Activated T-cell treated with anti-CD3 and anti-CD28 coated beads, Interleukin-2, amount 50 U/mL, for 24 hours (primary cell): ENCODE measurements at places on chromosomes 12 and 14.
A peak's percentile ranks its signal among the peaks of the same experiment; 100 is the strongest.

DNA sequence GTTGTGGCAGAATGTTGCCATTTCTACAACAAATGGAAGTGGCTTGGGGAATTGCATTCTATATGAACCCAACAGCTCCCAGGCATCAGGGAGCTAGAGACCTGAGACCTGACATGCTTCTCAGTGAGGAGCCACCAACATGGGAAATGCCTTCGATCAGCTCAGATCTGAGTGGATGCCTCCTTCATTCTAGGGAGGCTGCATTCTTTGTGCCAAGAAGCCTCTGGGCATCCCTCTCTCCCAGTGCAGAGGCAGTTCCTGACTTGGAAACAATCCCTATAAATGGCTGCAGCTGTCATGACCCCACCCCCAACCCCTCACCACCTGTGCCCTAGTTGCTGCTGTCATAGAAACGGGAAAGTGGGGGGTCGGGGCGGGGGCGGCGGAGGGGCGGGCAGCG is 196.3 kb downstream of the PPM1H start:
- no peak for DNase-seq
- H3K4me1 ChIP-seq = peaks cover 3% of the 10 kb centered on the region
- H3K36me3 ChIP-seq = no peaks in the 10 kb centered on the region
- H3K27me3 ChIP-seq = no peaks in the 10 kb centered on the region
- H3K4me3 ChIP-seq = no peak overlapping the region

GRCh38 chr12:10673659-10674384 is at the start of gene STYK1:
TSS of gene STYK1 (minus strand) at chr12:10674052. CDS start at chr12:10634618, 39,434 bp downstream.
- H3K4me3 ChIP-seq = peak within 1 kb of the TSS; percentile 72
- peaks cover 32% of the 10 kb centered on the region for H3K4me1 ChIP-seq
- no peaks in the 10 kb centered on the region for H3K36me3 ChIP-seq
- peak within 1 kb of the TSS; percentile 59 for H3K27ac ChIP-seq
- peaks cover 43% of the 10 kb centered on the region for H3K27me3 ChIP-seq

- no peaks in the 10 kb centered on the region for H3K36me3 ChIP-seq
- H3K4me3 ChIP-seq = no peak overlapping the region
- H3K4me1 ChIP-seq = no peaks in the 10 kb centered on the region
- no peak for DNase-seq
- no peak overlapping the region for H3K27ac ChIP-seq
- peaks cover 5% of the 10 kb centered on the region for H3K27me3 ChIP-seq
Measured at GRCh38 chr12:102433304-102433703, 47.1 kb downstream of the IGF1 start.

DNA sequence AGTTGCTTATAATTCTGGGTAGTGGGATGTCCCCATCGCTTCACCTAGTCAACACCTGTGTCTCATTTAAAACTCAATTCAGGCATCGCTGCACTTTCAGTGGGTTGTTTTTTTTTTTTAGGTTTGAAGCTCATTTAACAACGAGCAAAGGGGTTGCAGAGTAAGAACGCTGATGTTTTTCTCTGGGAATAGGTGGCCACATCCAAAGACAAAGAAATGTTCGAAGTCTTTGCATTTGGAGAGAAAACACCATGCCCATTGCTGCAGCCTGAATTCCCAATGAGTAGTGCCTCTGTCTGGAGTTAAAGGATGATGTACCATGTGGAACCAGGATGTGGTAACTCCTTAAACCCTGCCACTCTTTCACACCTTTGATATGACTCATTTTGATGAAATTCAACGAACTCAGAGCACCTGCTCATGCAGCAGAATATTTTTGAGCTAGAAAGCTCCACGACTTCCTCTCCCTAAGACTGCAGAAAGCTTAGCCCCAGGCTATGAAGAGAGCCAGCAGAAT is 35.1 kb upstream of the BATF start:
- peak; percentile 52 for DNase-seq
- H3K4me1 ChIP-seq = peaks cover 34% of the 10 kb centered on the region
- H3K27me3 ChIP-seq = no peaks in the 10 kb centered on the region

DNA sequence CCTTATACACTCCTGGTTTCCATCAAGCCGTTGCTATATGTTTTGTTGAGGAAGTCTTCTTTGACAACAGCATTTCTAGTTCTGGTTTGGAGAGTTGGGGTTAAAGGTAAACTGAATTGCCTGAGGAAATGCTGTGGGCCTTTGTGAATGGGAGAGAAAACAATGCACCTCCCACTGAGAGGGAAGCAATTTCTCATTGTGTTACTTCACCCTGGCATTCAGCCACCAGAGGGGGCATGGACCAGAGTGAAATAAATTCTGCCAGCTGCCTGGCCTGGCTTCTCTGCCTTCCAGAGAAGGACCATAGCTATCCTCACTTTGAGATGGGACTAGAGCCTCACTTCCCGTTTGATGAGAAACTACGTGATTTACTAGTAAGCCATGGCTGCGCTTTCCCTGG is 475.3 kb downstream of the EGLN3 start:
- H3K4me1 ChIP-seq = no peaks in the 10 kb centered on the region
- H3K4me3 ChIP-seq = no peak overlapping the region
- no peak overlapping the region for H3K27ac ChIP-seq
- DNase-seq = peak; percentile 34

- no peak for DNase-seq
- peak overlapping the region; percentile 95 for H3K4me3 ChIP-seq
- no peaks in the 10 kb centered on the region for H3K27me3 ChIP-seq
- no peak overlapping the region for H3K27ac ChIP-seq
- peaks cover 55% of the 10 kb centered on the region for H3K4me1 ChIP-seq
Measured at GRCh38 chr14:99478128-99478527, 2.5 kb downstream of the SETD3 start.

GRCh38 chr14:61537563-61538463 is 157.5 kb upstream of the HIF1A start:
- H3K36me3 ChIP-seq = peaks cover 99% of the 10 kb centered on the region
- H3K27me3 ChIP-seq = no peaks in the 10 kb centered on the region
- H3K4me3 ChIP-seq = peak overlapping the region; percentile 8
- peak; percentile 54 for DNase-seq
- H3K4me1 ChIP-seq = peaks cover 85% of the 10 kb centered on the region
- peak overlapping the region; percentile 93 for H3K27ac ChIP-seq

- peaks cover 91% of the 10 kb centered on the region for H3K36me3 ChIP-seq
- peak overlapping the region; percentile 53 for H3K4me3 ChIP-seq
- DNase-seq = peak; percentile 59
- H3K27me3 ChIP-seq = no peaks in the 10 kb centered on the region
- H3K27ac ChIP-seq = peak overlapping the region; percentile 97
Measured at GRCh38 chr12:120007272-120007671, 18.2 kb downstream of the BICDL1 start.

- DNase-seq = peak; percentile 40
- no peaks in the 10 kb centered on the region for H3K27me3 ChIP-seq
- peak overlapping the region; percentile 65 for H3K27ac ChIP-seq
- H3K4me1 ChIP-seq = peaks cover 41% of the 10 kb centered on the region
Measured at GRCh38 chr12:56029666-56030293, 8.9 kb downstream of the IKZF4 start.

GRCh38 chr12:5624486-5625272 is 192.8 kb downstream of the NTF3 start:
- peaks cover 13% of the 10 kb centered on the region for H3K27me3 ChIP-seq
- H3K4me1 ChIP-seq = no peaks in the 10 kb centered on the region
- H3K27ac ChIP-seq = no peak overlapping the region
- no peaks in the 10 kb centered on the region for H3K36me3 ChIP-seq
- DNase-seq = no peak
- H3K4me3 ChIP-seq = no peak overlapping the region

- no peak for DNase-seq
- H3K36me3 ChIP-seq = peaks cover 86% of the 10 kb centered on the region
- peak overlapping the region; percentile 83 for H3K27ac ChIP-seq
- H3K4me1 ChIP-seq = no peaks in the 10 kb centered on the region
- H3K4me3 ChIP-seq = no peak overlapping the region
Measured at GRCh38 chr14:101915871-101916815, 48.2 kb upstream of the DYNC1H1 start.

DNA sequence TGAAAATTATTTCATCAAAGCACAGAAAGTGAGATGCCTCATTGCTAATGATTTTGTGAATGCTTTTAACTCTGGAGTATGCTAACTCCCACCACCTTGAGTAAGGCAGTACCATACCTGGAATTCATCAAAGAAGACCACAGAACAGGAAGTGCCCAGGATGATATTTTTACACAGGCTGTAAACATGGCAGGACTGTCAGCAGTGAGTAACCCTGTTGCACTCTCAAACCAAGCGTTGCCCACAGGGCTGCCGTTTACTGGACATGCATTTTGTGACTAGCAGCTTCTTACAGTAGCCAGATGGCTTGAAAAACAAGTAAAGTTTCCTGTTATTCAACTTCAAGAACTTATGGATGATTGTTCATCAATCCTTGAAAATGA is 42.4 kb downstream of the RALGAPA1 start:
- no peaks in the 10 kb centered on the region for H3K27me3 ChIP-seq
- no peak overlapping the region for H3K27ac ChIP-seq
- no peak for DNase-seq
- peaks cover 18% of the 10 kb centered on the region for H3K4me1 ChIP-seq
- peaks cover 42% of the 10 kb centered on the region for H3K36me3 ChIP-seq

- no peak for DNase-seq
- no peak overlapping the region for H3K27ac ChIP-seq
- H3K36me3 ChIP-seq = no peaks in the 10 kb centered on the region
Measured at GRCh38 chr14:25518364-25518763, 468.4 kb upstream of the STXBP6 start.

DNA sequence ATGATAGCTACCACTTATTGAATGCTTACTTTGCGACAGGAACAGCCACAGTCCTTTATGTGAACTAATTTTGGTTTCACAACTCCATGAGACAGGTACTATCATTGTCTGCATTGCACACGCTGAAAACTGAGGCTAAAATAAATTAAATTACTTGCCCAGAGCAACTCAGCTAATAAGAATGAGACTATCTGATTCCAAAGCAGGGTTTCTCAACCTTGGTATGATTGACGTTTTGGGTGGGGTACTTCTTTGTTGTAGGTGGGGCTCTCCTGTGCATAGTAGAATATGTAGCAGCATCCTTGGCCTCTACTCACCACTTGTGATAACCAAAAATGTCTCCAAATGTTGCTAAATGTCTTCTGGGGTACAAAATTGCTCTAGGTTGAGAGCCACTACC is 9.1 kb downstream of the PHLDA1 start:
- H3K27ac ChIP-seq = peak overlapping the region; percentile 74
- peaks cover 17% of the 10 kb centered on the region for H3K36me3 ChIP-seq
- H3K27me3 ChIP-seq = no peaks in the 10 kb centered on the region
- no peak for DNase-seq
- peaks cover 78% of the 10 kb centered on the region for H3K4me1 ChIP-seq
- no peak overlapping the region for H3K4me3 ChIP-seq

GRCh38 chr12:102326982-102327381 is 129.3 kb upstream of the PMCH start:
- H3K4me3 ChIP-seq = no peak overlapping the region
- DNase-seq = no peak
- H3K27me3 ChIP-seq = peaks cover 16% of the 10 kb centered on the region
- no peak overlapping the region for H3K27ac ChIP-seq
- no peaks in the 10 kb centered on the region for H3K36me3 ChIP-seq

DNA sequence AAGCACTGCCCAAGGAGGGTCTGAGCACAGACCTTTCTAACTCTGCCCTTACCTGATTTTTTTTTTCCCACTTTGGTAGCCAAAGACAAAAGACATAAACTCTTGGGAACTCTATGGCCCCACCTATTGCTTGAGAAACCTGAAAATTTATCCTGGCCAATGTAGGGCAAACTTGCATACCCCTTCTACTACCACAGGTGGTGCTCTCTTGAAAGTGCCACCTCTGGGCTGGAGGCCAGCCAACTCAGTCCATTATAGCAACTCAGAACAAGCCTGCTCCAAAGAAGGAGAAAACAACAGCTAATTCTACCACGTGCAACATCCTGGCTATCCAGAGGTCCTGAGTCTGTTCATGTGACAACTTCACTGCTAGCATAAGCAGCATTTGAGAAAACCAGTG is 55.7 kb upstream of the ABCD2 start:
- H3K4me3 ChIP-seq = no peak overlapping the region
- H3K4me1 ChIP-seq = peaks cover 27% of the 10 kb centered on the region
- DNase-seq = no peak
- no peaks in the 10 kb centered on the region for H3K27me3 ChIP-seq
- peaks cover 13% of the 10 kb centered on the region for H3K36me3 ChIP-seq
- no peak overlapping the region for H3K27ac ChIP-seq

DNA sequence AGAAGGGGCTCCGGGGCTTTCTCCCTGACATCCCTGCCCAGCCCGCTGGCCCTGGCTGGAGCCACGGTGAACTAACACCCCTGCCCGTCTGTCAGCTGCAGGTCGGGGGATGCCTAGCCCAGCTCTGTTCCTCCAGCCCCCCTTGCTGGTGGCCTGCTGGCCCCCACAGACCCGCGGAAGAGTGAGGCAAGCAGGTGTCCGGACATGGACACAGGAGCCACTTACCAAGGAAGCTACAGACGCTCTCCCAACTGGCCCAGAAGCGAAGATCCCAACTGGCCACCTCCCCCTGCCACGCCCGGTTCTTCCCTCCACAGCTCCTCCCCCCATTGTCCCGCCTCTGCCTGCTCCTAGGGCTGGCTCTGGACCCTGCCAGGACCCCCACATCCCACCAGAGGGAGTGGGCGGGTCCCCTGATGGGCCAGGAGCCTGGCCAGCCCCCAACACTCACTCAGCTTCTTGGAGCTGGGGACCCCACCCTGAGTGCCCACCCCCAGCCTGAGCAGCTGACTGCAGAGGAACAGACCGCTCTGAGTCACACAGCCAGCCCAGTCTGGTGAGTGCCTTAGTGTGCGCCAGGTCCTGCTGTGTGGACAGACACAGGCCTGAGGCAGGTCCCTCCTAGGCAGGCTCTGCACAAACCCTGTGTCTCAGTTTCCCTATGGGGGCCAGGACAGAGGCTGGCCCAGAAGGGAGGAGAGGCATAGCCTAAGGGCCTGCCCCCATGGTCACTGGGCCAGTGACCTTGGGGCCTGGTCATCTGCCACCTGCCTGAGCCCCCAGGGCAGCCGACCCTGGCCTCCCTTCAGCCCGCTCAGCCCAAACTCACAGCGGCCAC is 7.7 kb downstream of the AHNAK2 start:
- no peak for DNase-seq
- no peak overlapping the region for H3K27ac ChIP-seq
- no peaks in the 10 kb centered on the region for H3K36me3 ChIP-seq
- H3K27me3 ChIP-seq = peaks cover 31% of the 10 kb centered on the region
- no peak overlapping the region for H3K4me3 ChIP-seq

GRCh38 chr12:108838194-108839017 is 19.0 kb downstream of the SSH1 start:
- peaks cover 66% of the 10 kb centered on the region for H3K36me3 ChIP-seq
- H3K4me3 ChIP-seq = peak overlapping the region; percentile 67
- H3K4me1 ChIP-seq = peaks cover 46% of the 10 kb centered on the region
- no peaks in the 10 kb centered on the region for H3K27me3 ChIP-seq

- H3K27ac ChIP-seq = no peak overlapping the region
- H3K27me3 ChIP-seq = no peaks in the 10 kb centered on the region
- no peaks in the 10 kb centered on the region for H3K4me1 ChIP-seq
- H3K36me3 ChIP-seq = no peaks in the 10 kb centered on the region
- no peak overlapping the region for H3K4me3 ChIP-seq
Measured at GRCh38 chr14:55715889-55716288, 135.9 kb downstream of the KTN1 start.

DNA sequence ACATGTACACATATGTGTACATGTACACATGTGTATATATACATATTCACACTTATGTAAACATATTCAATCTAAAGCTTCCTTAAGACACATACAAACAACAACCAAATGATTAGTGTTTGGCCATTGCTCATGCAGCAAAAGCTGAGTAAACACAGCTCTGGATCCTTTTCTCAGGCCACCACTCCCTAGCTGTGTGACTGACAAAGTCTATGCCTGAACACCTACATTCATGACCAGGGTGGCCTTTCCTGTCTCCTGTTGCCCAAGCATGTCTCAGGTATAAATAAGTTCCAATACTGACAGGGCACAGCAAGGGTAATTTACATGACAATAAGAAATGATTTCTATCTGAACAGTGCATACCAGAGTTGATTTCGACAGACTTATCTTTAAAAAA is 1.4 kb upstream of the PTPRO start:
- no peaks in the 10 kb centered on the region for H3K36me3 ChIP-seq
- peaks cover 7% of the 10 kb centered on the region for H3K4me1 ChIP-seq
- H3K4me3 ChIP-seq = no peak overlapping the region
- peaks cover 47% of the 10 kb centered on the region for H3K27me3 ChIP-seq
- DNase-seq = no peak
- no peak overlapping the region for H3K27ac ChIP-seq
